ENCODE measurements at places on chromosomes 2 and 18.

DNA sequence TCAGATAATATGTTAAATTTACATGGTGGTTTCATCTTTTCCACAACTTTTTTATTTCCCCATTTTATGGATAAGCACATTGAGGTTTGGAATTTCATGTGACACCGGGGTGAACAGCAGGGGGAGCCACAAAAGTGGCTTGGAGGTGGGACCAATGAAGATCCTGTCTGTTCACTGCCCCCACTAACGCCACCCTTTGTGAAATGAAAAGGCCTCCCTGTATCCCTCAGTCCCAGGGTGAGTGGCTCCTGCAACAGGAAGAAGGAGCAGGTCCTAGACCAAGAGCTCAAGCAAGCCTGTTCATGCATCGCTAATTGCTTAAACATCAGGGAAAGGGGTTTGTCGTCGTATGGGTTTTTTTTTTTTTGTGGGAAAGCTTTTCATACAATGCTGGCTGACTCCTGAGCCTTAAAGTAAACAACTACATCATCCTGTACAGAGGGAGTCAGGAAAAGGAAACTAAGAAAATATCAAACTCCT lies 267.8 kb upstream of the EPAS1 start:
- DNase-seq, result no peak

DNA sequence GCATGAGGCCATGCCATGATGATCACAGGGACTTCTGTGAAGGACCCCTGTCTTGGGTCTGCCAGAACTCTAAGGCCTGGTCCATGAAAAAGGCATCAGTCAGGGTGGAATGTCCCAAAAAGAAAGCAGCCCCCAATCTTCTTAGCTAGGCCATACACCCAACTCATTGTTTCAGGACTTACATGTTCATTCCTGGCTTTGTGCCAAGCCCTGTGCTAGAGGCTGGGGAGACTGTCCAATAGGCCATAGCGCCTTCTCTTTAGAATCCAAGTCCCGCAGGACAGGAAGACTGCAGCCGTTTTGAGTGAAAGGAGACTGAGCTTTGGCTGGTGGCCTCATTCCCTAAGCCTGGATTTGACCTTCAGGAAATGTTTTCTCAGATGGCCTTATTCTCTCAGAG lies 247.3 kb downstream of the PRKCE start:
- DNase-seq, result no peak

- DNase-seq, result no peak
Observed at GRCh38 chr18:77671456-77672167, 422.0 kb downstream of the GALR1 start.

- DNase-seq, result no peak
Observed at GRCh38 chr2:113342650-113343049, 63.9 kb upstream of the PAX8 start.

GRCh38 chr2:157929871-157930667 lies 53.9 kb upstream of the ACVR1 start:
- no peak for DNase-seq

DNA sequence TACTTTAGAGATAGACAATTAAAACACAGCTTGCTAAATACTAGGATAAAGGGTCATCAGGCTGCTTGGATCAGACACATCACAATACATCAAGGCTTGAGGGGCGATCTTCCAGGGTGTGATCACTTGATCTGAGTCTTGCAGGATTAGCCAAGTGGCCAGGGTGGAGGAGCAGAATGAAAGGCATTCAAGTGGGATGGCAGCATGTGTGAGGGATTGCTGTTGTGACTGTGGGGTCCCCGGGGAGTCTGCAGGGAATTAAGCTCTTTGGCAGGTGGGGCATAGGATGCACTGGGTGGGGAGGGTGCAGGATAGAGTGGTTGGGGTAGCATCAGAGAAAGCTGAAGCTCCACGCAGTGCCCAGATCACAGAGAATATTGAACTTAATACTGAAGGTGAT lies 58.0 kb upstream of the TMEM163 start:
- no peak for DNase-seq

DNA sequence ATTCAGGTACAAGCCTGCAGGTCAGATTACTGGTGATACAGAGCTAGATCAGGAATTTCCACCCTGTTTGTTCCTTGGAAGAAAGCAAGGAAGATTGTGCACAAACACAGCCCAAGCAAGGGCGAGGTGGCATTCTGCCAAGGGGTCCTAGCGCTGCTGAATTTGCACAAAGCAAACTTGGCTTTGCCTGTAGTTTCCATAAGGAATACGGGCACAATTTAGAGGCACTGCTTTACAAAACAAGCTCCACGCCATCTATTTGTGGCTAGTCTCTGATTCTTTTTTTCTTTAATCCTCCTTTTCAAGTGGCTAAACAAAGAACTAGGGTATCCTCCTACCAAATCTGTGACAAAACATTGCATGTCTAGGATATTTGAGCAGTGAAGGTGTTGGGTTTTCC lies 195.5 kb upstream of the ACVR2A start:
- DNase-seq, result no peak

GRCh38 chr18:4333043-4333442 lies 122.1 kb downstream of the DLGAP1 start:
- no peak for DNase-seq

DNA sequence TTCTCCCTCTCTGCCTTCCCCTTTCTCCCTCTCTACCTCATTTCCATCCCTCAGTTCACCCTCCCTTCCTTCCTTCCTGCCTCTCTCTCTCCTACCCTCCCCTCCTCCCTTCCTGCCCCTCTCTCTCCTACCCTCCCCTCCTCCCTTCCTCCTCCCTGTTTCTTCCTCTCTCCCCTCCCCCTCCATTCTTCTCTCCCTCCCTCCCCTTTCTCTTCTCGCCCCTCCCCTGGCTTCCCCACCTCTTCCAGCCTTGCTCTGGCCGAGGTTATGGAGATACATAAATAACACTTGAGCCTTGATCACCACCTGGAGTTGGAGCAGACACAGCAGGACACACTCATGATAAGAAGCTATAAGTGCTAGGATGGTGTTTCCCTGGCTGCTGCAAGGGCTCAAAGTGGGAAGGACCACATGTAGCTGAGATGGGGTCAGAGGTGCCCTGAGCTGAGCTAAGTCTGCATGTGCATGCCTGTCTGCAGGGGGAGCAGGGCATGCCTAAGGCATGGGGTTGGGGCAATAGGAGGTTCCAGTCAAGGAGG lies 326.1 kb upstream of the HS6ST1 start:
- DNase-seq, result no peak

- DNase-seq, result no peak
Observed at GRCh38 chr2:84991404-84992160, 20.6 kb downstream of the KCMF1 start.

GRCh38 chr18:79792988-79793355 lies 4.8 kb upstream of the KCNG2 start:
- DNase-seq, result no peak

DNA sequence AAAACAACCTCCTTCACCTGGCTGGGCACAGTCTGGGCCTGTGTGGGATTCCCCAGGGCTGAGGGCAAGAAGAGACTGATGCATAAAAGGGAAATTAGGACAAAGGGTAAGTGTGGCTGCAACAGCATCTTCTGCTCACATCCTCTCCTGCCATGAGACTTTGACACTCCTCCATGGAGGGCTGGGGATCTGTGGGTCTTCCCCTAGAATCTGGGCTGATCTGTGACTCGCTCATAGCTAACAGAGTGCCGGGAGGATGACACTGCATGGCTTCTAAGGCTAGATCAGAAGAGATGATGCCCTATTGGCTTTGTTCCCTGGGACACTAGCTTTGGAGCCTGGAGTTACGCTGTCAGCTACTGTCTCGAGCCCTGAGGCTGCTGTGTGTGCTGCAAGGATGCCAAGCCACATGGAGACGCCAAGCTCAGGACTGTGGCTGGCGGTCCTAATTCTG lies 24.3 kb downstream of the MOCOS start:
- no peak for DNase-seq

- no peak for DNase-seq
Observed at GRCh38 chr2:227783404-227784138, 30.1 kb upstream of the CCL20 start.

GRCh38 chr2:108217211-108217610 lies 22.6 kb upstream of the SULT1C3 start:
- no peak for DNase-seq

- no peak for DNase-seq
Observed at GRCh38 chr2:190863946-190864345, 16.7 kb upstream of the GLS start.

GRCh38 chr2:238865015-238865719 lies 17.3 kb downstream of the TWIST2 start:
- no peak for DNase-seq

DNA sequence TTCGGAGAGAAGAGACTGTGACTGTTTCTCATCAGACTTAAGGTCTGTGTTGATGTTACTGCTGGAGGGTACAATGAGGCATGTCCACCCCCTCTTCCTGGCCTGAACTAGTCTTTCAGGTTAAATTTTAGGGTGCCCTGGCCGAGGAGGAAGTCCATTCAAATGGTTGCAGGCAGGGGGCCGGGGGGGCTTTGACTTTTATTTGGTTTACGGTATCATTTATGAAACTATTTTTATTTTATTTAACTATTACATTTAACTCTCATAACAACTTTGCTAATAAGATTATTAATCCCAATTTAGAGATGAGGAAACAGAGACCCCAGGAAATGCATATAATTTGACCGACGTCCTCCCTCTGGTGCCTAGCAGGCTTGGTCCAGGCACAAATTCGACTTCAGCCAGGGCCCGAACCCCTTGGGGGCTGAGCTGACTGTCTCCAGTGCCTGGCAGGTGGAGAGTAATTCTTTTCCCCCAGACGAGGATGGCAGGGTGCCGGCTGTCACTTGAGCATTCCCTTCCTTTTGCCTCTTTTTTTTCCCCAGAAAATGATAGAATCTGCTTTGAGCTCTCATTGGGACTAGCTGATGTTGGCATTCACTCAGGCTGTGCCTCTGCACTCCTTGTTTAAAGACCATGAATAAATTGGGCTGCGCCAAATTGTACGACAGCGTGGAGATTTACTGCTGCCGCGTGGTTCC lies 255.3 kb upstream of the SALL3 start:
- no peak for DNase-seq

- DNase-seq, result peak; percentile 53
Observed at GRCh38 chr2:56008661-56009431, 85.3 kb upstream of the EFEMP1 start.

GRCh38 chr2:26068602-26069298 lies 34.9 kb downstream of the RAB10 start:
- no peak for DNase-seq

DNA sequence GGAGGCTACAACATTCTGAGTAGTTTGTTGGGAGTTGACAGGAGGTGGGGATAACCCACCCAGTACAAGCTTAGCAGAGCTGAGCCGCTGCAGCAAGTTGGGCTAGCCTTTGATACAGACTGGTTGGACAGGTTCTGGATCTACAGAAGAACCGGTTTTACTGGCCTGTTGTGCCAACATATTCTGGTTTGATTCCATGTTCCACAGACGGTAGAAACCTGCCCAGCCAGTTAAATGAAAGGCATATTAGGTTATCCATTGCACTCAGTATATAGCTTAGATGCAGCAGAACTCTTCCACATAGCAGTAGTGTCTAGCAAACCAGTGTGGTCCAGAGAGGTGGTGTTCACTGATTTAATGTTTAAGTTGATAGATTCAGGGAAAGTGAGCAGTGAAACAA lies 19.3 kb upstream of the RBBP8 start:
- DNase-seq, result no peak

GRCh38 chr2:201108341-201108740 lies 7.6 kb upstream of the CFLAR start:
- no peak for DNase-seq

- DNase-seq, result peak; percentile 28
Observed at GRCh38 chr18:55302167-55302833, 285.7 kb downstream of the TCF4 start.

DNA sequence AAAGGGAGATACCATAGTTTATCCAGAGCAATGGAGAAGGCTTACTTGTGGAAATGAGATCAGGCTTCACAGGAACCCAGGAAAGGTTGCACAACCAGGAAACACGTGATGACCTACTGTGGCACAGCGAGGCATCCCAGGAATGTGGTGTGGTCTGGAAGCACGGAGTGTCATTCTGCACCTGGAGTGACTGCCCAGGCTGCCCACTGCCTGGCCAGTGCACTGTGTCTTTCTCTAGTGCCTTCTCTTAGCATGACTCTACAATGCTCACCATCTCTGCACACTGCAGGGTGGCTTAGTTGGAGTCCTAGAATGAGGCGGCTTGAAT lies 48.9 kb downstream of the CHST9 start:
- DNase-seq, result no peak

DNA sequence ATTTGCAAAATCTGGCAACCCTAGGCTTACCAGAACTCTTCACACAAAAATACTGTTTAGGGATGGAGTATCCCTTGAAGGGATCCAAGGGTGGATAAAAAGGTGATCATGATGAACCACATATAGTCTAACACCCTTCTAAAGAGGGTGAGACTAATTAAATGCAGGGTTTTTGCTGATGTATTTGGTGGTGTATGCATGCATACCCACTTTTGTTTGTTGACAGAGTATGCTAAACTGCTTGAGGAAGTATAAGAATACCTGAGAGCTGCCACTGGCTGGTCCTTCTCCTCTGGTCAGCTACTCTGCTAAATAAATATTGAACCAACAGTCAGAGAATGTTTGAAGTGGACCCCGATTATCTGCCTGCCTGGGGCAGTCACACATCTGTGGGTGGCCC lies 34.2 kb downstream of the RAPGEF4 start:
- DNase-seq, result no peak

DNA sequence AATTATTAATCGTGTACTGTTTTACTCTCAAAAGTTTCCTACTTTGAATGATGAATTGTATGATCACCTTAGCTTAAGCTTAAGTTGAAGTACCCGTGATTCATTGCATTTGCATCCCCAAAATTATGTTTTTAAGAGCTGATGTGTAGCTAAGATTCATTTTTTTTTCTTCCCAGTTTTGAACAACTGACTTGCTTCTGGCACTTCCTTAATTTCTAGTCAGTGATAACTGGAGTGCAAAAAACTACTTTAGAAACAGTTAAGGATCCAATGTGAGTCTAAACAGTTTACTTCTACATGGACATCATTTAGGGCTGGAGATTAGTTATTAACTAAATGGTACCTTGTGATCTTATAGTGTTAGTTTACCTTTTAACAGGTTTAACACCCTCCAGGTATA lies 124.0 kb upstream of the CAVIN2 start:
- DNase-seq, result no peak

DNA sequence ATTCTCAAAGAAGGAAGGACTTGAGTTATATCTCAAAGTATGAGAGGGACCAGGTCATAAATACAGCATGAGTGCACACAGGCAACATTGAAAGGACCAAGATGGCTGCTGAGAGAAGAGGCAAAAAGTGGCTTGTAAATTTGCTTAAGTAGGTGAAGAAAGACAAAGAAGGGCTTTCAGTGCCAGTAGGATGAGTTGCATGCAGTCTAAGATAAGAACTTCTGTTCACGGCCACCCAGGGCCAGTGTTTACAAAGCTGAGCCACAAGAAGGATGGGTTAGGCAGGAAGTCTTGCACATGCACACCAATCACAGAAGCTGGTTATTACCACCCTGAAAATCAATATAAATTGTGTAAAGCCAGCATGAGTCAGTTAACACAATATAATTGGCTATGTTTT lies 3.1 kb upstream of the ABCB11 start:
- DNase-seq, result no peak

- DNase-seq, result no peak
Observed at GRCh38 chr18:10284540-10285282, 169.7 kb upstream of the APCDD1 start.

Data from C1 segment of cervical spinal cord (tissue), 14 donors.